ENCODE measurements at places on chromosomes 16 and 17.

- DNase-seq: no peak
Measured at GRCh38 chr16:72864130-72864833, 183.6 kb downstream of the ZFHX3 start.

DNA sequence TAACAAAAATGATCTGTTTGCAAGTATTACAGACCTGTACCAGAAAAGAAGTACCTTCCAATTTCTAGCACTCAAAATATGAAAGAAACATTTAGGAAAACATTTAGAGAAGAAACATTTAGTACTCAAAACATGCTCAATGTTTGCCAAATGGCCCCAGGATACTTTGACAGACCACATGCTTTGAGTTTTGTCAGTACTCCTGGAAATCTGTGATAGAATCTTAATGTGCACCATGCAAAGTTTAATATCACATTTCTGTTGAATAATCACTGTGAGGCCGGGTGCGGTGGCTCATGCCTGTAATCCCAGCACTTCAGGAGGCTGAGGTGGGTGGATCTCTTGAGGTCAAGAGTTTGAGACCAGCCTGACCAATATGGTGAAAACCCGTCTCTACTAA is 8.5 kb upstream of the ZC3H7A start:
- DNase-seq: no peak

GRCh38 chr17:1908699-1909309 is 79.0 kb downstream of the RPA1 start:
- peak; percentile 88 for DNase-seq

GRCh38 chr17:77203436-77203835 is 62.7 kb downstream of the SEC14L1 start:
- DNase-seq: no peak

DNA sequence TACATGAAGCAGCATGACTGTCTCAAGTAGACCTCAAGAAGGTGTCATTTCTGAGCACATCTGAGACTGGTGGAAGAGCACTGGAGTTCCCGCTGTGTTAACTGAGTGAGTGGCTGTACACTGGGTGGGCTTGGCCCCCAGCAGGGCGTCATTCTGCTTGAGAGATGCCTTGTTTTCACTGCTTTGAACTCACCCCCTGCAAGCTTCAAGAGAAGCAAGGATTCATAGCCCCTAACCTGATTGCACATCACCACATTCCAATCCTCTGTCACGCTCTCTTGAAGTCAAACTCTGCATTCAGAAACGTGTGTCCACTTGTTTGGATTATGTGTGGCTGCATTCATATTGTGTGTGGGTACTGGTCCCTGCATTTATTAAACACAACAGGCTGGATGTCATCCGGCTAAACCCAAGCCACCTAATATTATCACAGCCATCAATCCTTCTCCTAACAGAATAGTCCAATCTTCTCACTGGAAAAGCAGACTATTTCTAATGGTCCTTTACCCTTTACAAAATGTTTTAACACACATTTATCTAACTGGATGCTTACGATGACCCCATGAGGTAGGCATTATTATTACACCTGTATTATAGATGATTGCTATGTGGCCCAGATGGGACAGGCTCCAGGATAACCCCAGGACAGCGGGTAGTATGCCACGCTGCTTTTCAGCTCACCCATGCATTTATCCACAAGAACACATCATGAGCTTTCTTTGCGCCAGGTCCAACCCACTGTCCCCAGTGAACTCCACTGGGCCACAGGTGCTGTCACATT is 76.3 kb downstream of the USP31 start:
- no peak for DNase-seq

GRCh38 chr17:29663155-29663554 is 40.4 kb upstream of the CORO6 start:
- DNase-seq: no peak

DNA sequence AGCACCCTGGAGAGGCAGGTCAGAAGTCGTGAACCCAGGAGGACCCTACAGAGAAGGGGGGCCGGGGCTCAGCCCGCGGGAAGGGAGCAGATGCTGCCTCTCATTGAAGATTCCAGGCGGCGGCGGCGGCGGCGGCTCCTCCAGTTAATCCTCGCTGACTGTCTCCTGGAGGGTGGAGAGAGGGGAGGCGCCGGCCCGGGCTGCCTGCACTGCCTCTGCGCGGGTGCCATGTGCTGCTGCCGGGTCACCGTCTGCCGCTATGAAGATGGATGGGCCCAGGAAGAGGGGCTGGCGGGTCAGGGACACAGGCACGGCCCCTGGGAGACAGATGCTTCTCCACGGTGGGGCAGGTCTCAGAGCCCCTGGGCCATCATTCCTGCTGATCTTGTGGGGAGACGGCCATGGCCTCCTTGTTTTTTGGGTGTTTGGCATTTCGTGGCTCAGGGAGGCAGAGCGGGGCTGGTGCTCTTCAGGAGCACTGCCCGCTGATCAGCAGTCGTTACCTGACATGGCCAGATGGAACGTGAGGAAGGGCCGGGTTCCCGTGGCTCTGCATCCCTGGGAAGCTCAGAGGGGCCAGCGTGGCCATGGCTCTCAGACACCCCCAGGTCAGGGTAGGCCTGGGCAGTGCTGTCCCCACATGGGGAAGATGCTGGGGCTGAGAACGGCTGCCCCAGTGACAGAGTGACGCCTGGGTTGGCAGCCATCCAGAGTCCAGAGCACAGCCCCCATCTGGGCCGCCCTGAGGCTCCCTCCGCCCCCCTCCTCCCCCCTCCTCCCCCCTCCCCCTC is 36.1 kb downstream of the GINS2 start:
- DNase-seq: peak; percentile 91
